ENCODE measurements at places on chromosomes 7 and 10. TPM values are rescaled to one million over a fixed set of nuclear protein-coding genes. Genes with fewer than 3 reads are reported as not detected.

- H3K27me3 ChIP-seq: peaks cover 3% of the 10 kb centered on the region
- no peak for DNase-seq
- no peak overlapping the region for H3K4me3 ChIP-seq
- H3K36me3 ChIP-seq: no peaks in the 10 kb centered on the region
- H3K27ac ChIP-seq: no peak overlapping the region
Measured at GRCh38 chr10:13957856-13958255, 371.1 kb downstream of the PRPF18 start.

The IFIT3 gene
- 21.8 TPM for total RNA-seq

The SPDYE8 gene
- not detected for total RNA-seq

The ASB15 gene
- total RNA-seq: not detected

- no peak overlapping the region for H3K4me3 ChIP-seq
- H3K27ac ChIP-seq: no peak overlapping the region
- H3K27me3 ChIP-seq: no peaks in the 10 kb centered on the region
Measured at GRCh38 chr7:105642264-105642663, 61.0 kb upstream of the EFCAB10 start.

- no peak for DNase-seq
- no peak overlapping the region for H3K4me3 ChIP-seq
- H3K27ac ChIP-seq: no peak overlapping the region
- H3K27me3 ChIP-seq: no peaks in the 10 kb centered on the region
Measured at GRCh38 chr7:115689941-115690340, 340.6 kb downstream of the TFEC start.

DNA sequence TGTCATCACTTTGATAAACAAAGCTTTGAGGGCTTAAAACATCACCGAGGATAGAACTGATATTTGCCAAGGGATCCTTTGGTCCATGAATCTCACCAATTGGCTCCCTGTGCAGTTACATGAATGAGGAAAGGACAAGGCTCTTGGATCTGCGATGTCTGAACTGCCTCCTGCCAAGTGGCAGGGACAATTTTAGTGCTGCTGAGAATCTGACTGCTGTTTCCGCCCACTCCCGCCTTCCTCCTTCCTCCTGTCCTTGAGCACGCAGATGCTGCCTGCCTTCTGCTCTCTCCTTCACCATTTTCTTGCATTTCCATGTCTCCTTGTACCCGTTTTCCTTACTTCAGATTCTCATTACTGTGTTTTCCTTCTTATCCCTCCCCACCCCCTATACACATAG, 26.8 kb upstream of the ITPRID1 start:
- H3K4me3 ChIP-seq: no peak overlapping the region
- H3K36me3 ChIP-seq: no peaks in the 10 kb centered on the region
- no peaks in the 10 kb centered on the region for H3K4me1 ChIP-seq

Data from activated CD8-positive, alpha-beta T cell treated with anti-CD3 and anti-CD28 coated beads for 36 hours (primary cell).